ENCODE measurements at places on chromosomes 5 and 9.

GRCh38 chr9:128396970-128397613, 23.6 kb upstream of the CERCAM start:
- no peak for DNase-seq

GRCh38 chr5:34758514-34758913, 80.5 kb upstream of the TTC23L start:
- DNase-seq: no peak

- no peak for DNase-seq
These were observed 23.9 kb downstream of the C5orf15 start for GRCh38 chr5:133944263-133945185.

GRCh38 chr9:114932502-114932901, 2.1 kb upstream of the TNFSF8 start:
- DNase-seq: no peak

DNA sequence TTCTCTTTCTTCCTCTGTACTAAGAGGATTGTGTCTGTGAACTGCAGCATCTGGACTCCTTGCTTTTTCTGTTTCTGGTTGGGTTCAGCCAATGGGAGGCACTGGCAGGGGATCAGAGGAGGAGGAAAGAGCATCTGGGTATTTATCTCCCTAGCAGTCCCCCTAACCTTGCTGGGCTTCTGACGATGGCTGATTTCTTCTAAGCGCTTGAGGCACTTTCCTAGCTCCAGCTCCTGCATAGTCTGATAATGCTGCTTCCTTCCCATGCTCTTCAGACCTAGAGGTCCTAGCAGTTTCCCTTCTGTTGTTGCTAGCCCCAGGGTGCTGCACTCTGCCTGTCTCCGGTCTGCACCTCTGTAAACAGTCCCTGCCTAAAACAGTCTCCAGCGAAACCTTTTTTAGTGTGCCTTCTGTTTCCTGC, 225.1 kb downstream of the PDZD2 start:
- DNase-seq: no peak

GRCh38 chr9:35814106-35814840, 569 bp downstream of the HINT2 start:
- DNase-seq: no peak

Measured in retinal pigment epithelial cell (primary cell).